ENCODE measurements at places on chromosomes 11 and 22. TPM values are rescaled to one million over a fixed set of nuclear protein-coding genes. Genes with fewer than 3 reads are reported as not detected.

CARS1 gene
- total RNA-seq: 47.5 TPM

OR52H1 gene
- not detected for total RNA-seq

IGSF9B gene
- total RNA-seq: not detected

UPK2 gene
- not detected for total RNA-seq

NOX4 gene
- total RNA-seq: 37.7 TPM

OR5L2 gene
- not detected for total RNA-seq

TMEM132A gene
- total RNA-seq: 281 TPM

OR5AK2 gene
- total RNA-seq: not detected

SPON1 gene
- total RNA-seq: 0.47 TPM

PDE2A gene
- total RNA-seq: 78.4 TPM

DTX4 gene
- total RNA-seq: 1.8 TPM

PKDREJ gene
- total RNA-seq: not detected

FGF4 gene
- total RNA-seq: not detected

TRIM51 gene
- total RNA-seq: not detected

RCOR2 gene
- 1.1 TPM for total RNA-seq
